ENCODE measurements at places on chromosomes 1 and 21.

DNA sequence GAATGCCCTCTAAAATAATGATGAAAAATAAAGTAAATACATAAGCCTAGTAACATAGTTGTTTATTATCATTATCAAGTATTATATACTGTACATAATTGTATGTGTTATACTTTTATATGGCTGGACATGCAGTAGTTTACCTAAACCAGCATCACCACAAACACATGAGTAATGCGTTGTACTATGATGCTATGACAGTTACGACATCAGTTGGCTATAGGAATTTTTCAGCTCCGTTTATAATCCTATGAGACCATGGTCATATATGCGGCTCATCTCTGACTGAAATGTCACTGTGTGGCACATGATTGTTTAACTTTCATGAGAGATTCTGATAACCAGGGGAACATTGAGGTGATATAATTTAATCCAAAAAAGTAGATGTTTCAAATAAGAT, 352.1 kb downstream of the ST6GALNAC3 start:
- no peak for DNase-seq

- DNase-seq: no peak
Measured at GRCh38 chr1:204703268-204703664, 17.7 kb upstream of the LRRN2 start.

DNA sequence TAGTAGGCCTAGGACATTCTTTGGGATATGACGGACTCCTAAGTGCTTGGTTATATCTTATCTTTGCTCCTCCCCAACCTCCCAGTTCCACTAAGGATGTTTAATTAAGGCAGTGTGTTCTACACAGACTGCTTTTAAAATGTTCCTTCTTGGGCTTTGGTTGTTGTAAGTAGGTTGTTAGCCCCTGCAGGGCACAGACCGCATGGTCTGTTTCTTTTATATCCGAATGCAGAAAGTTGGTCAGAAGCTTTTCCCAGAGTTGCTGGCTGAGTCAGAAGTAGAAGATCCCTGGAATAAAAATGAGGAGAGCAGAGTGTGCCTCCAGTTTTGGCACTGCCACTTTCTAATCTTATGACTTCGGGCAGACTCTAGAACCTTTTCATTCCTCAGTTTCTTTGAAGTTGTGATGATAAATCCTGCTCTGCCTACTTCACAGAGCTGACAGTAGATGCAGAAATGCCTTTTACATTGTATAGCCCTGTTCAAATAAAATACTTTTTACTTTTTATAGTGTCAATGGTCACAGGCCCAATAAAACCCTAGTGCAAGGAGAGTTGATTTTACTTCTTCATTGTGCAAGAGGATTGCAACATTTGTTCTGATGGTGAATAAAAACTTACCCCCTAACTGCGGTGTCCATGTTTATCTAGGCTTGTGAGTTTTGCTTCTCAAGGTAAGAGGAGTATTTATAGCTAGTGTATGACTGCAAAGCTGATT, 18.4 kb downstream of the FMN2 start:
- DNase-seq: no peak

DNA sequence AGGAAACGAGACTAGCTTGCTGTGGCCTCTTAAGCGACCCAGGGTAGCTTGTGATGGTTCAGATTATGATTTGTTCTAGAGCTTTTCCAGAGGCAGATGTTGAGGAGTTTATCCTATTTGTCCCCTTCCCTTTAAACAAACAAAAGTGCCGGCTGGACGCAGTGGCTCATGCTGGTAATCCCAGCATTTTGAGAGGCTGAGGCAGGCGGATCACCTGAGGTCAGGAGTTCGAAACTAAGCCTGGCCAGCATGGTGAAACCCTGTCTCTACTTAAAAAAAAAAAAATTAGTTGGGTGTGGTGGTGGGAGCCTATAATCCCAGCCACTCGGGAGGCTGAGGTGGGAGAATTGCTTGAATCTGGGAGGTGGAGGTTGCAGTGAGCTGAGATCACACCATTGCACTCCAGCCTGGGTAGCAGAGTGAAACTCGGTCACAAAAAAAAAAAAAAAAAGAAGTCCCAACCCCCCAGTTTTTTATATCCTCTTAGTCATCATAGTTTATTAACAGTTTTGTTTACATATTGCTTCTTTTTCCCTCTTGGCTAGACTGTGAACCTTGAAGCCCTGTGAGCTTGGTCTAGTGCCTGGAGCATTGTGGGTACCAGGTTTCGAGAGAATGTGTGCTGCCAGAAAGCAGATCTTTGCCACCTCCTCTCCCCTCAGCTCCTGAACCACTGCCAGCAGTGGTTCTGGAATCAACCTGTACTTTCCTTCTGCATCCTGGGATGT, 29.8 kb downstream of the MAPKAPK2 start:
- no peak for DNase-seq

- peak; percentile 89 for DNase-seq
Measured at GRCh38 chr1:119968068-119968492, 71.8 kb upstream of the ADAM30 start.

GRCh38 chr1:109198745-109199144, 15.0 kb upstream of the SARS1 start:
- DNase-seq: no peak

DNA sequence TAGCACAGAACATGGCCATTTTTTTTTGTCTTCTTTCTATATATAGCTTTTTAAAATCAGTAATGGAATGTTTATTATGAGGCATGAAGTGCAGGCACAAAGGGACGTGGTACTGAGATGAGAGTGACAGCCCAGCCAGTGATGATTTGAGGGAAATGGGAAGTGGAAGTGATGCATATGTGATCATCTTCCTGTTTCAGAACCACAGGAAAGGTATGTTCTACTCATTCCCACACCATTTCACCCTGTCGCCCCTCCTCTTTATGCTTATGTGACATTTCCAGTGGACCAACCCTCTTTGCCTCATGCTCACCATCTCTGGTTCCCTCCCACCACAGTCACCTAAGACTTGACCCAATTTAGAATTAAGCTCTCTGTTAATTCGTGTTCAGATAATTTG, 24.3 kb downstream of the PTGS2 start:
- no peak for DNase-seq

DNA sequence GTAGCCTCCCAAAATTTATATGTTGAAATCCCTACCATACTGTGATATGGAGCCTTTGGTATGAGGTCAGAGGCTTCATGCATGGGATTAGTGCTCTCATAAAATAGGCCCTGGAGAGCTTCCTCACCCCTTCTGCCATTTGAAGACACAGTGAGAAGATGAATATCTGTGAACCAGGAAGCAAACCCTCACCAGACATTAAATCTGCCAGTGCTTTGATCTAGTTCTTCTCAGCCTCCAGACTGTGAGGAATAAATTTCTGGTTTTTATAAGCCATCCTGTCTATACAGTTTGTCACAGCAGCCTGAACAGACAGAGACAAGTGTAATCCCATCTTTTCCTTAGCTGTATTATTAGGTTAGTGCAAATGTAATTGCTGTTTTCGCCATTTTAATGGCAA, 88.4 kb downstream of the OLFML2B start:
- DNase-seq: no peak

DNA sequence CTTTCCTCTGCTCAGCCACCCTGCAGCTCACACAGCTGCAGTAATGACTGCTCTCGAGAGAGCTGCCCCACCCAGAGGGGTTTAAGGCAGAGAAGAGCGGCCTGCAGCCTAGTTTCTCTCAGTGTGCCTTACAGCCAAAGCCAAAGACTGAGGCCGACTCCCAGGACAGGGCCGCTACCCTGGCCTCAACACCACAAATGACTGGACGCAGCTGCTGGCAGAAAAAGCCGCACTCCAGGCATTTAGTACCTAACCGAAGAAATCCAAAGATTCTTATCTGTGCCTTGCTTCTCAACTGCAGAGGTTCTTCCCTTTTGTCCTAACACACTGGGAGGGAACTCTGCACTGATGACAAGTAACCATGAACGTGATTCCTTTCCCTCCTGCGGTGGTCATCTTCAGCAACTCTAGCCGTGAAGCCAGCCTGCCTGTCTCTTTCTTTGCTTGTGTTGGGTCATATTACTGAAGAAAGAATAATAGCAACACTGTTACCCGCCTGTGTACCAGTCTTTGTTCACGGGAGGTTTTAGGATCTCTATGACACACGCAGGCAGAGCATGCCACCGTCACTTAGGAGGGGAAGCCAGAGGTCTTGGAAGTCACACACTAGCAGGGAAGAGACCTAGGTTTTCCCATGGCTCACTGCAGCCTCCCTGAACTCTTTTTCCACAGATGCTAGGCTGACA, 202.7 kb downstream of the RHOU start:
- DNase-seq: no peak

DNA sequence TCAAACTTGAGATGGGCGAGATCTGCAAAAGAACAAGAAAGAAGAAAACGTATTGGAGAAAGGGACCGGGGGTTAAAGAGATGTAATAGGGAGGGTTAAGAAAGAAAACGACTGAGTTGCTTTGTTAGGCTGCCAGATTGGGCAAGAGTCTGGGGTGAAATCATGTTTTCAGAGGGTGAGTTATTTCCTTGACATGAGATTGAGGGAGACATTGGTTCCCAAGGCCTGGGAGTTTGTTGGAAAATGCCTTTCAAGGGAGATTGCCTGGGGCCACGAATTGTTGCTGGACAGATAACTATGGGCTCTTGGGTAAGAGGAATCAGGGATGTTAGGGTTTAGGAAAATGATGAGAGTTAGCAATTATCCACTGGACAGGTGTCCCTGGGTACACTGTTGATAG, 776 bp upstream of the CADM3 start:
- no peak for DNase-seq

- DNase-seq: no peak
Measured at GRCh38 chr1:180837020-180837419, 75.7 kb upstream of the KIAA1614 start.

DNA sequence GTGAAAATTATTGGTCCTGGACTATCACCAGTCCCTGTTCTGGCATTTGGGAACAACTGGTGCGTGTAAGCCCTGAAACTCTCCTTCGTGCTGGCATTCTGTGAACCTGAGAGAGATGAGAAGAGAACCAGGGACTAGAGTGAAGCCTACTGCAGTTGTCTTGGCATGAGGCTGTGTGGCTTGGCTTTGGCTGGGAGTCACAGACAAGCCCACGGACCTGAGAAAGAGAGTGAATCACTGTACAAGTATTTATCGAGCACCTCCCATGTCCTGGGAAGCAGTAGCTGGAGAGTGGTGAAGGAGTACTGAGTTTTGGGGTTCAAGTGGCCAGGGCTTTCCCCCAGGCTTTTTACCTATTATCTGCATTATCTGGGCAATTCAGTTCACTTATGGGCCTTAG, 63.3 kb downstream of the FGGY start:
- DNase-seq: no peak

- DNase-seq: no peak
Measured at GRCh38 chr1:12420171-12420570, 190.3 kb downstream of the VPS13D start.

DNA sequence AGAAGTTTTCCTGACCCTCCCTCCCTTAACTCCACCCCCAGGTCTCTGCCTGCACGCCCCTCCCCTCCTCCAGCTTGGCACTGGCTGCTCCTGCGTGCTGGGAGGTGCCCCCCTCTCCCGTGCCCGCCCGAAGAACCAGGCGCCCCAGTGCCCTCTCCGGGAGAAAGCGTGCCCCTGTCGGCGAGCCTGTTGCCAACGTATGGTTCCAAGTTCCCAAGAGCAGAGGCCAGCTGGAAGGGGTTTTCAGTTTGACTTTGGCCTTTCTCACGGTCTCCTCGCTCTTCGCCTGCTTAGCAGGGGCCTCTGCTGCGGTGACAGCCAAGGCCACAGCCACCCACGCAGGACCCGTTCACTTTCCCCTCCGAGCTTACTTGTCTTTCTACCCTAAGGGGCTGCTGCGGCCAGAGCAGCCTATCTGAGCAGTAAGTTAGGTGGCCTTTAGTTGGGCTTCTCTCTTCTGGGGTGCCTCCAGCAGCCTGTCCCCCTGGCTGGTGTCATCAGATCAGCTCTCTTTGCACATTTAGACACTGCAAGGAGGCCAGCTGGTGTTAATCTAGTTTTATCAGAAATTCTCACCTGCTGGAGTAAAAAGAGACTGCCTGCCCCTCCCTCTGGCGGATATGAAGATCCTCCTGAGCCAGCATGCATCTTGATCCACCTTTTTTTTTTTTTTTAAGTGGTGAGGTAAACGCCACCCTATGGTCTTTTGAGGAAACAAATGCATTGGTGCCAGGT, 1.5 kb downstream of the STUM start:
- DNase-seq: peak; percentile 36

DNA sequence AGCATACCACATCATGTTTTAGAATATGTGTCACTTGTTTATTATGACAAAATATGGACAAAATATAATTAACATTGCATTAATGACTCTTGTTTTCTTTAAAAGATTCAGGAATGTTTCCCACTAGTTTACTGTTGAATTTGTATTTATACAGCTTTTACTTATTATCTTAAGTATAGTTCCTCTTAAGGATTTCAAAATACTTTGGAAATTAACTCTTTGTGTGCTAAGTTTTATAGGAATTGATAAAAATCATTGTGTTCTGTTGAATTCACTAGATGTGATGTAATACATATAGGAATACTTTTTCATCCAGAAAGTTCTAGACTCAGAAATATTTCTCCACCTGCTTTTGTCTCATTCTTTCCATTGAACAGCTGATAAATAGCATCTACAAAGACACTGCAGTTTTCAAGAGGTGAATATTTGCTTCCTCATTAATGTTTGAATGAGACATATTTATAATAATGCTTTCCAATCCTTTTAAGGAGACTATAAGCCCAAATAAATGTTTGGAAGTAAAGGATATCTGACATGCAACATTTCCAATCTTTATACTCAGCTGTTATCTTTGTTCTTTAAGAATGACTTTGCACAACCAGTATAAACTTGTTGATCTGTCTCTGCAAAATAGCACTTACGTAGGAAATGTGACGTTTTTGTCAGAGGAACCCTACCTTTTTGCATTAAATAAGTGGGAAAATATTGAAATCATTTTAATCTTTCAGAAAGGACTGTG, 38.4 kb upstream of the SAMSN1 start:
- DNase-seq: no peak

DNA sequence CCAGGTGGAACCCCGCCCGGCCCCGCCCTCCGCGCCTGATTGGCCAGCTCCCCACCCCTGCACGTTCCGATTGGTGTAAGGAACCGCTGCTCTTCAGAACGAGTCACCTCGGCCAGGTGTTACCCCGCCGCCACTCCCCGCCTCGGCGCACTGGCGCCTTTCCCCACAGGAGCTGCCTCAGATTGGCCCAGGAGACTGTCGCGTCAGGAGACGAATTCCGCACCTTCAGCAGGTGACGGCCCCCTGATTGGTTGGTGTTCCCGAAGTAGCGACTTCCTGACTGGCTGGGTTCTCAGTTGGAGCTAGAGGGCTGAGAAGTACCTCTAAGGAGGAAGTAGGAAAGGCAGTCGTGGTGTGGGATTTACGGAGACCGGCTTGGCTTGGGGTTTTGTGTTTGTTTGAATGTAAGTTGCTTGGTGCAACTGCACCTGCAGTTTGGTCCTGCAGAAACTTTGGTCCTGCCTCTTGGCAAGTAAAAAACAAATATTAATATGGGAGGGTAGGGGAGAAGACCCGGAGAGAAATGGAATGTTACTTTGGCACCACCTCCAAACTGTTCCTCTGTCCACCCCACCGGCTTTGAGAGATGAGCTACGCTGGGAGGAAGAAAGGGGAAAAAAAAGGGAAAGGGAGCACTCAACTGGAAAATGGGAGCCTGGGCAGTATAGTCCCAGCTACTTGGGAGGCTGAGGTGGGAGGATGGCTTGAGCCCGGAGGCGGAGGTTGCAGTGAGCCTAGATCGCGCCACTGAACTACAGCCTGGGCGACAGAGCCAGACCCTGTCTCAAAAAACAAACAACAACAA, 415 bp upstream of the F11R start:
- DNase-seq: peak; percentile 92

Measured in activated CD4-positive, alpha-beta memory T cell treated with anti-CD3 and anti-CD28 coated beads for 36 hours (primary cell).